ENCODE measurements at places on chromosomes 2 and 18.
A peak's percentile ranks its signal among the peaks of the same experiment; 100 is the strongest.

DNA sequence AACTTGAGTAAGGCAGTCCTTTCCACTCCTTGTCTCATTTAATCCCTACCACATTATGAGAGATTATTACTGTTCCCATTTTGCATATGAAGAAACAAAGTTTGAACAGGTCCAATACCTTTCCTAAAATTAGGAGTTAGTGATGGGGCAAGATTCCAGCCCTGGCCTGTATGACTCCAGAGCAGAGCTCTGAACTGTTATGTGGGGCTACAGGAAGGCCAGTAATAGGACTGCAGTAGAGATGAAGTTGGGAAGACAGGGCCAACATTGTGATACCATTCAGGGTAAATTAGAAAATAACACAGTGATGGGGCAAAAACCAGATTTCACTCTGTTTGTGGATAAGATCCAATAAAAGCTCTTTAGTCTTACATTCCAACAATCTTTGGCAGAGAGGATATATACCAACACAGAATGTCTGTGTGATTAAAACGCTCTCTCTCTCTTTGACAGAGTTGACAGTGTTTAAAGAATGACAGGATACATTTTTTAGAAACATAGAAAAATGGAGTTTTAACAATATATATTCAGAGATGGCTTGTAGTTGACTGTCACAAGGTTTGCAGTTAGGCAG, 22.7 kb downstream of the KATNAL2 start:
- no peak for DNase-seq

- no peak for DNase-seq
Measured at GRCh38 chr2:5389740-5390139, 302.4 kb upstream of the SOX11 start.

DNA sequence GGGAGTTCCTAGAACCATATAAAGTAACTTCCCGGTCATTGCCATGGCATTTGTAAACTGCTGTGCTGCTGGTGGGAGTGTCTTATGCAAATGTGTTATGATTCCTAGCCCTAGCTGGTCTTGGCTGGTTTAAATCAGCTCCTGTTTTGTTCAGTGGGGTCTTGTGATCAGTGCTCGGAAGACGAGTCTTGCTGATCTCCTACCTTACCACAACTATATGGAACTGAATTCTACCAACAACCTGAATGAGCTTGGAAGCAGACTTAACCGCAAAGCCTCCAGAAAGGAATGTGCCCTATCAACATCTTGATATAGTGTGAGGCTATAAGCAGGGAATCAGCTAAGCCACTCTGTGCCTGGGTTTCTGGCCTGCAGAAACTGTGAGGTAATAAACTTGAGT, 33.5 kb downstream of the POLE4 start:
- peak; percentile 33 for DNase-seq

DNA sequence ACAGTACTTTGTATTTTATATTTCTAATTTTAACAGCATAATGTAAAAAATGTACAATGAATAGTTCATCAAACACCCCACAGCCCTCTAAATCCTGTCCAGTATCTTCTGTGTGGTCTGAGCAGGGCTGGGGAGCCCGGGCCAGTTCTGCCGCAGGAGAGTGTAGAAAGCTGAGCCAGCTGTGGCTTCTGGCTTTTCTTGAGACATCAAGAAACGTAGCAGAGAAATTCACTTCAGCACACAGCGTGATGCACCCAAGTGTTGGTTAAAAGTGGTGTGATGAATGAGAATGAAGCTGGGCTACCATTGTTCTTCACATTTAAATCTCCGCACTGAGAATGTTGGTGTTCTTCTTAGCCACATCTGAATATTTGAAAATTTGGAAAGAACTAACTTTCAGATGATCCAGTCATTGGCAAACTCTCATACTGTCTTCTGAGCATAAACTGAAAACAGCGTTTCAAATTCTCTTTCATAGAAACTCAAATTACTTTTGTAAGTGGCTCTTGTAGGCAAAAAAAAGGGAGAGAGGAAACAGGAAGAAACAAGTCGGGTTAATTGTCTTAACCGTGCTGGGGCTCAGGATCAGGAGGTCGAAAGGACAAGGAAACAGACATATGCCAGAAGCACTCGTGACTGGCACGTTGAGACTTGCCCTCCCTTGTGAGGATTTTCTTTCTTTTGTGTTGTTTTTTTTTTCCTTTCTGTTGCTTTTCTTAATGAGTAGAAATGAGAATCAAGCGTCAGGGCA, 23.4 kb upstream of the TMEM87B start:
- peak; percentile 29 for DNase-seq

DNA sequence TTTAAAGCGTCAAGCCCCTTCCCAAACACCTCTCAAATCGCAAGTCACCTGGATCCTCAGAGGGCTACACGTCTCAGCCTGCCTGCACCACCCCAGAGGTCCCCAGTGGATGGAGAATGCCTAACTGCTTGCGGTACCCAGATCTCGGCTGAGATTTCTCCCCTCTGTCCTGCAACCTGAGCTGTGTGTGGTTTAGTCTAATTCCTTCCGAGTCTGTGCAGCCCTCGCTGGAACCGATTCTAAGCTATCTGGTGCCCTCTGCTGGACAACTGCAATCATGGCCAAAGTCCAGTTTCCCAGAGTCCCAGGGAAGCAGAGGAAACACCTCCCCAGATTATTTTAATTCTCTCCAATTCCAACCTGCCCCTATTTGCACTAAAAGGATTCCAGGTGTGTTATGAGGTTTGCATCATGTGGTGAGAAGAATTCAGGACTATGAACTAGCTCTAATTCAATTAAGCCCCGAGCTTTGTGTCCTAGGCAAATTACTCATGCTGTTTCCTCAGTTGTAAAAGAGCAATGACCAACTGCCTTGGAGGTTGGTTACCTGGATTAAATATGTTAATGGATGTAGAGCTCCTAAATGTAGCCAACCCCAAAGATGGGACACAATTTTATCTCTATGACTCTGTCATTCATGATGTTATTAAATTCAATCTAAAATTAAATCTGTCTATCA, 276.1 kb upstream of the NCKAP5 start:
- DNase-seq = peak; percentile 72

- DNase-seq = no peak
Measured at GRCh38 chr2:229669841-229670240, 44.5 kb downstream of the DNER start.

DNA sequence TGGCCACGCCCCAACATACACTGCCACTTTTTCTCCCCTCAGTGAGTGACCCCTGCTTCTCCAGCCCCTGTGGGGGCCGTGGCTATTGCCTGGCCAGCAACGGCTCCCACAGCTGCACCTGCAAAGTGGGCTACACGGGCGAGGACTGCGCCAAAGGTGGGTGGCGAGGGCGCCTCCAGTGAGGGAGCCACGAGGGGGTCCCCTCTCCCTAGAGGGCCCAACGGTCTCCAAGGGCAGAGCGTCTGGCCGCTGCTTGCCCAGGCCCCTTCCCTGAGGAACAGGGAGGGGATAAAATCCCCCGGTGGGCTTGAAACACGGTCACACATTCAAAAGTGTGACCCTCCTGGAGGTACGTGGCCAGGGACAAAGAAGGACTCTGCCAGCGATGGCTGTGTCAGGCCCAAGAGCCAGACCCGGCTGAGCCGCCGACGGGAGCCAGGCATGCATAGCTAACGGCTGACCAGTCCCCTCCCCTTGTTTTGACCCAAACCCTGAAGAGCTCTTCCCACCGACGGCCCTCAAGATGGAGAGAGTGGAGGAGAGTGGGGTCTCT, 37.2 kb downstream of the MTERF4 start:
- no peak for DNase-seq

Measured in fibroblast of mammary gland (primary cell).